Uterus (tissue), 4 donors: ENCODE measurements at places on chromosomes 12 and 14. TPM values are rescaled to one million over a fixed set of nuclear protein-coding genes. Genes with fewer than 3 reads are reported as not detected.

DNA sequence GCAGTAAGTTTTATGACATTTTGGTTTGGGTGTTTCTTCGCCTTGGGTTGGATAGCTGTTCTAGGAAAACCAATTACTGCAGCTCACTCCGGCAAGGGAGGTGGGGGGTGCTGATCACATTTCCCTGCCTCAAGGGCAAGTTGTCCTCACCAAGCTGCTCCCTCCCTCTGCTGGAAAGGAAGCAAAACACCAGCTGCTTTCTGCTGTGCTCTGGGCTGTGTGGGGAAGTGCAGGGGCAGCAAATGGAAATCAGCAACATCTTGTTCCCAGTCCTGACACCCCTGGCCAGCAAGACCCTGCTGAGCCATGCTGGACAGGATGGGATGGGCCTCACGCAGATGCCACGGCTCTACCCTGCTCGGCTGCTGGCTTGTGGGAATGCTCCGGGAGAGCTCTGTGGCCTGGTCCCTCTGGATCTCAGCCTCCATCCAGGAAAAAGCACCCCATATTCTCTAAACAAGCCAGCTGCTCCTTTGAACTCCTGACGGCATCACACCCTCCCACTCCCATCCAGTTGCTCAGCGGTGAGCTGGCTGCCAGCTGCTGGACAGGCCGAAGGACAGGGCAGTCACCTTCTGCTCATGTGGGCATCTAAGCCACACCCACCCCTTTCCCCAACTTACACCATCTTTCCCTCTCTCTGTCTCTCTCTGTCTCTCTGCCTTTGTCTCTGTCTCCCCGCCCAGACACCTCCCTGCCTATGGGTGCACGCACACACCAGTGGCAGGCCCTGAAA lies 52.4 kb upstream of the EIF5 start:
- peak overlapping the region; percentile 71 for H3K27ac ChIP-seq
- H3K4me3 ChIP-seq = no peak overlapping the region
- peak; percentile 72 for DNase-seq

DNA sequence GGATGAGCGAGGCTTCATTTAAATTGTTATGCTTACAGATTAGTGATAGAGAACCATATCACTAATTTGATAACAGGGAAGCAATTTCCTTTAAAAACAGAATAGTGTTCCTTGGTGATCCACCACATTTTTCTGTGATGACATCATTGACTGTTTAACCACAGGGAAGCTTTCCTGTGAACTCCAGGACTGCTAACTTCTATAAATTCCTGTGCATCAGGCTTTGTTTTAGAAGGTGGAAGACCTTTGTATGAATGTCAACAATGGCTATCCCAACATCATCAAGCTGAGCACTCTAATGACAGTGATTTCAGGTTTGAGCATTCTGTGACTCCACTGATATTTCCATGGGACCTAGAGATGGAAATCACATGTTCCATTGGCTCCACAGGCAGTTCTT lies 177.1 kb downstream of the RMST start:
- H3K27ac ChIP-seq = no peak overlapping the region
- no peak overlapping the region for H3K4me3 ChIP-seq
- no peak for DNase-seq
- no peaks in the 10 kb centered on the region for H3K4me1 ChIP-seq

Gene PGF
- 21.3 TPM for total RNA-seq

Gene GNPNAT1
- 19.8 TPM for total RNA-seq

Gene GABARAPL1
- total RNA-seq = 42.9 TPM

DNA sequence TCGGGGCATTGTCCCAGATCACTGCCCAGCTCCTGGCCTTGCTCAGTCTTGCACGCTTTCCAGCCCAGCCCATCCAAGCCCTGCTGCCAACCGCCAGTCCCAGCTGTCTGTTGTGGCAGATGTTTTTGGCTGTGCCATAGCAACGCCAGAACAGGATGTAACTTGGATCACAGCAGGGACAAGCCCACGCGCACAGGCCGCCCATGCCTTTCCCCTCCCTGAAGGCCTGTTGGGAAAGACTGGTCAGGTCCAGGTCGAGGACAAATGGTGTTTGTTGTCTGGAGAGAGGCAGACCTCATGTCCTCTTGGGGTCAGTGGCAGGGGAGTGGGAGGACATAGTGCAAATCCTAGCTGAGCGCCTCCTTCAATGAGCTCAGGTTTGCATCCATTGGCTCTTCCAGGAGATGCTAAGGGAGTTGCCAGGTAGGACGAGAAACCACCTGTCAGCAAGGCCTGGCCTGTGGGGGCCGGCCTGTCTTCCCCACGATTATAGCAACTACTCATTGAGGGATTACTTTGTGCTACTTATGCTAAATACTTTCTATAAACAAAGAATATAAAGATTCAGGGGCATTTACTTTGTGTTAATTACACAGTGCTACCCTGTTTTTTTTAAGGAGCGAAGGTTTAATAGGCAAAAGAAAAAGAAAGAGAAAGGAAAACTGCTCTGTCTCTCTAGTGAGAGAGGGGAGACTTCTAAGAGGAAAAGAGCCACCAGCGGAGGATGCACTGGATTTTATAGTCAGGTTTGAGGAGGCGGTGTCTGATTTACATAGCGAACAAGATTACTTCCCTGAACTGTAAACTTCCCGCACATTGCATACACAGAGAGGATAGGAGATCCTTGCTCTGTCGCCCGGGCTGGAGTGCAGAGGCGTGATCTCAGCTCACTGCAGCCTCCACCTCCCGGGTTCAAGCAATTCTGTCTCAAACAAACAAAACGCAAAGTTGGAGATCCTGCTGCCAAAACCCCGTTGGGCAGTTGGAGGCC lies 42.8 kb upstream of the CORO1C start:
- no peak overlapping the region for H3K4me3 ChIP-seq
- peak overlapping the region; percentile 79 for H3K27ac ChIP-seq
- DNase-seq = peak; percentile 90
- no peaks in the 10 kb centered on the region for H3K27me3 ChIP-seq

- H3K27me3 ChIP-seq = no peaks in the 10 kb centered on the region
- DNase-seq = peak; percentile 52
- peaks cover 16% of the 10 kb centered on the region for H3K4me1 ChIP-seq
- H3K4me3 ChIP-seq = no peak overlapping the region
Measured at GRCh38 chr14:69043596-69044260, 64.6 kb upstream of the ACTN1 start.

Gene NAV3
- total RNA-seq = 7.2 TPM

Gene DPF3
- total RNA-seq = 2.8 TPM

Gene EID3
- total RNA-seq = 3.8 TPM

GRCh38 chr14:21163871-21164291 lies 8.0 kb upstream of the OR5AU1 start:
- H3K36me3 ChIP-seq = no peaks in the 10 kb centered on the region
- no peaks in the 10 kb centered on the region for H3K4me1 ChIP-seq
- no peak overlapping the region for H3K27ac ChIP-seq
- H3K27me3 ChIP-seq = no peaks in the 10 kb centered on the region
- no peak overlapping the region for H3K4me3 ChIP-seq
- no peak for DNase-seq

GRCh38 chr14:100033347-100034075 lies 31.7 kb upstream of the EVL start:
- H3K4me1 ChIP-seq = peaks cover 13% of the 10 kb centered on the region
- H3K4me3 ChIP-seq = no peak overlapping the region
- no peaks in the 10 kb centered on the region for H3K27me3 ChIP-seq

Gene APPL2
- 45.1 TPM for total RNA-seq

GRCh38 chr14:101469382-101470247 lies 91.7 kb upstream of the DIO3 start:
- H3K4me1 ChIP-seq = no peaks in the 10 kb centered on the region
- H3K36me3 ChIP-seq = no peaks in the 10 kb centered on the region
- no peak overlapping the region for H3K4me3 ChIP-seq
- no peak overlapping the region for H3K27ac ChIP-seq

Gene SLC38A2
- 384 TPM for total RNA-seq

Gene PXMP2
- 40.8 TPM for total RNA-seq

- no peak overlapping the region for H3K4me3 ChIP-seq
- no peaks in the 10 kb centered on the region for H3K4me1 ChIP-seq
- no peak for DNase-seq
- no peaks in the 10 kb centered on the region for H3K27me3 ChIP-seq
- no peaks in the 10 kb centered on the region for H3K36me3 ChIP-seq
- H3K27ac ChIP-seq = no peak overlapping the region
Measured at GRCh38 chr12:89156862-89157262, 195.4 kb downstream of the DUSP6 start.

Gene ANKRD33
- total RNA-seq = not detected

DNA sequence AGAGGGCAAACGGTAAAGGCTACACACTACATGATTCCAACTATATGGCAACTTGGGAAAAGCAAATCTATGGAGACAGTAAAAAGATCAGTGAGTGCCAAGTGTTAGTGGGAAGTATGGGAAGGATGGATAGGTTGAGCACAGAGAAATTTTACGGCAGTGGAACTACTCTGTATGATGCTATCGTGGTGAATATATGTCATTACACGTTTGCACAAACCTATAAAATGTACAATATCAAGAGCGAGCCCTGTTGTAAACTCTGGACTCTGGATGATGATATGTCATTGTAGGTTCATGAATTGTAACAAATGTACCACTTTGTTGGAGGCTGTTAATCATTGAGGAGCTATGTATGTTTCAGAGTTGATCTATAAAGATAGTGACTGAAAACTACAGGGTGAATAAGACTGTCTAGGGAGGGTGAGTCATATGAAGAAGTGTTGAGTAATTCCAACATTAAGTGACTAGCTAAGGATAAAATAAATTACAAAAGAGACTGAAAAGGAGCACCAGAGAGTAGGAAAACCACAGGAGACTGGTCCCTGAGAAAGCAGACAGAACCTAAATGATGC lies 349.2 kb upstream of the LMO3 start:
- no peaks in the 10 kb centered on the region for H3K27me3 ChIP-seq
- no peak overlapping the region for H3K4me3 ChIP-seq
- no peaks in the 10 kb centered on the region for H3K4me1 ChIP-seq
- no peaks in the 10 kb centered on the region for H3K36me3 ChIP-seq
- no peak overlapping the region for H3K27ac ChIP-seq
- DNase-seq = no peak

Gene EPS8
- 108 TPM for total RNA-seq

- no peaks in the 10 kb centered on the region for H3K27me3 ChIP-seq
- no peak overlapping the region for H3K27ac ChIP-seq
- no peak for DNase-seq
- H3K4me1 ChIP-seq = no peaks in the 10 kb centered on the region
Measured at GRCh38 chr12:67040861-67041137, 228.4 kb upstream of the CAND1 start.

Gene CCDC177
- total RNA-seq = not detected

- no peaks in the 10 kb centered on the region for H3K36me3 ChIP-seq
- H3K27me3 ChIP-seq = no peaks in the 10 kb centered on the region
- no peak overlapping the region for H3K27ac ChIP-seq
- no peaks in the 10 kb centered on the region for H3K4me1 ChIP-seq
Measured at GRCh38 chr14:74921987-74922751, 891 bp downstream of the RPS6KL1 start.

Gene CLEC7A
- 4.8 TPM for total RNA-seq

- H3K27ac ChIP-seq = no peak overlapping the region
- H3K27me3 ChIP-seq = no peaks in the 10 kb centered on the region
- DNase-seq = no peak
- no peaks in the 10 kb centered on the region for H3K36me3 ChIP-seq
- H3K4me1 ChIP-seq = no peaks in the 10 kb centered on the region
Measured at GRCh38 chr12:89157413-89157812, 194.9 kb downstream of the DUSP6 start.

DNA sequence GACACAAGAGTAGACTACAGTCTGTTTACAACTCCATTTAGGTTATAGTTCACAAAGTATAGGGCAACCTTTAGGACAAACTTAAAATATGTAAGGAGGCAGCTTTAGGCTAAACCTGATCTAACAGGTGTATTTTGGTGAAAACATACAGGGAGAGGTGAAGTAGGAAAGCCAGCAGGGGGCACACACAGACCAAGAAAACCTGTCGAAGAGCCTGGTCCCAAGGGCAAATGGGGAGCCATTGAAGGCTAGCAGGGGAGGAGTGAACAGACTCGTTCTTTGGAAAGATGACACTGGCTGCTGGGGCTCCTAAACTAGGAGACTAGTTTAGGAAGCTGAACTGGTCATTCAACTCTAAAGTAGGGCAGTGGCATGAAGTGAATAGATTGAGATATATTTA lies 138.8 kb upstream of the WSCD2 start:
- no peaks in the 10 kb centered on the region for H3K36me3 ChIP-seq
- no peak overlapping the region for H3K27ac ChIP-seq
- H3K27me3 ChIP-seq = no peaks in the 10 kb centered on the region
- DNase-seq = peak; percentile 28

DNA sequence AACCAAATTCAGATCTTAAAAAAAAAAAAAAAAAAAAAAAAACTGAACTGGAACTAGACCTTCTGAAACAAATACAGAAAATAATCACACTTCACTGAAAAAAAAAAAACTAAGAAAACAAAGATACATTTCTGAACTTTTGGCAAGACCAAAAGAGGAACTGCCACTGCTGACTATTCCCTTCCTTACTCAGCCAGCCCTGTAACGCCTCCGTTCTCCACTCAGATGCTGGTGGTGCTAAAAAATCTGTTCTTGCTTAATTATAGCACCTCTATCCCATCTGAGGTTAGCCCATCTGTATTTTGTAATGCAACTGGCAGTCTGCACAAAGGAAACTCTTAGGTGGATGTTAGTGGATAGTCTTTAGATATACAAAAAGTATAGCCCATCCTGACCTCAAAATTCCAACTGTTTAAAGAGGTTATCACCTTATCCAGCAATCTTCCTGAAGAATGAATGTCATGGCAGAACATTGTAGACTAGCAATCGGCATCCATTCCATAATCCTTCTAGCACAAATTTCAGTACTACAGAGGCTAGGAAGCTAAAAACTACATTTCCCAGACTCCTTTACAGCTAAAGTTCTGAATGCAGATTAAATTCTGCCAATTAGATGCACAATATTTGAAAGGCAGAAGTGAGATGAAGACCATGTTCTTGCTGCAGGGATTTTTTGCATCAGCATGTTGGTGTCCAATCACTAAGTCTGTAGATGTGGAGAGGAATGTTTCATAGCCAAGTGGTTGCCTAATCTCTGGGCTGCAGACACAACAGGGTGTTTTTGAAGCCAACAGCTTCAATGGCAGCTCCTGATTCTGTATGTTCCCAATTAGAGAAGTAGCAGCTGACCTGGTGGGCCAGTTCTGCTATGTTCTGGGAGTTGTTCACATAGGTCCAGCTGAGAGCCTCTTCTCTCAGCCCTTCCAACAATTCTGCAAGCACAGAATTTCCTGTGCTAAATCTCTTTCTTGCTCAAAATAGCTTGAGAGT lies 5.7 kb downstream of the MAP3K9 start:
- H3K36me3 ChIP-seq = no peaks in the 10 kb centered on the region
- no peak overlapping the region for H3K4me3 ChIP-seq
- no peak overlapping the region for H3K27ac ChIP-seq
- no peak for DNase-seq
- H3K27me3 ChIP-seq = peaks cover 3% of the 10 kb centered on the region

DNA sequence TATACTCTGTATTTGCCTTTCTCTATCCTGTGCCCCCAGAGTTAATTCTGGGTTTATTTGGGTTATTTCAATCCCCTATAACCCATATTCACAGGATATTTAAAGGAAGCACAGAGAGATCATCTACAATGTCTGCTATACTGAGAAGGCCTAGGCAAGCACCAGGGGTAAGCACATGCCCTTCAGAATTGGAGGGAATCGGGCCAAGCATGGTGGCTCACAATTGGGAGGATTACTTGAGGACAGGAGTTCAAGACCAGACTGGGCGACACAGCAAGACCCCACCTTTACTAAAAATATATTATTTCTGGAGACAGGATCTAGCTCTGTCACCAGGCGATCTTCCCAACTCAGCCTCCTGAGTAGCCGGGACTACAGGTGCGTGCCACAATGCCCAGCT lies 11.3 kb downstream of the FOXN3 start:
- H3K27ac ChIP-seq = no peak overlapping the region
- H3K4me1 ChIP-seq = no peaks in the 10 kb centered on the region
- no peaks in the 10 kb centered on the region for H3K36me3 ChIP-seq
- no peak overlapping the region for H3K4me3 ChIP-seq
- H3K27me3 ChIP-seq = no peaks in the 10 kb centered on the region
- no peak for DNase-seq

Gene TAOK3
- 14.9 TPM for total RNA-seq
